ENCODE measurements at places on chromosomes 7 and 10. TPM values are rescaled to one million over a fixed set of nuclear protein-coding genes. Genes with fewer than 3 reads are reported as not detected.

MCM10 gene
- 0.23 TPM for total RNA-seq

KLHL7 gene
- 28.6 TPM for total RNA-seq

IDI2 gene
- total RNA-seq = not detected

FOXI2 gene
- 0.14 TPM for total RNA-seq

LIPM gene
- total RNA-seq = not detected

SLC26A3 gene
- not detected for total RNA-seq

TMEM130 gene
- total RNA-seq = 1.6 TPM

SYPL1 gene
- total RNA-seq = 89.8 TPM

PDE1C gene
- total RNA-seq = 47.8 TPM

ARHGAP19 gene
- total RNA-seq = 6.8 TPM

CRTAC1 gene
- total RNA-seq = 24.5 TPM

OR13A1 gene
- total RNA-seq = not detected

SPDYE1 gene
- total RNA-seq = not detected
